ENCODE measurements at places on chromosomes 2 and 18.

DNA sequence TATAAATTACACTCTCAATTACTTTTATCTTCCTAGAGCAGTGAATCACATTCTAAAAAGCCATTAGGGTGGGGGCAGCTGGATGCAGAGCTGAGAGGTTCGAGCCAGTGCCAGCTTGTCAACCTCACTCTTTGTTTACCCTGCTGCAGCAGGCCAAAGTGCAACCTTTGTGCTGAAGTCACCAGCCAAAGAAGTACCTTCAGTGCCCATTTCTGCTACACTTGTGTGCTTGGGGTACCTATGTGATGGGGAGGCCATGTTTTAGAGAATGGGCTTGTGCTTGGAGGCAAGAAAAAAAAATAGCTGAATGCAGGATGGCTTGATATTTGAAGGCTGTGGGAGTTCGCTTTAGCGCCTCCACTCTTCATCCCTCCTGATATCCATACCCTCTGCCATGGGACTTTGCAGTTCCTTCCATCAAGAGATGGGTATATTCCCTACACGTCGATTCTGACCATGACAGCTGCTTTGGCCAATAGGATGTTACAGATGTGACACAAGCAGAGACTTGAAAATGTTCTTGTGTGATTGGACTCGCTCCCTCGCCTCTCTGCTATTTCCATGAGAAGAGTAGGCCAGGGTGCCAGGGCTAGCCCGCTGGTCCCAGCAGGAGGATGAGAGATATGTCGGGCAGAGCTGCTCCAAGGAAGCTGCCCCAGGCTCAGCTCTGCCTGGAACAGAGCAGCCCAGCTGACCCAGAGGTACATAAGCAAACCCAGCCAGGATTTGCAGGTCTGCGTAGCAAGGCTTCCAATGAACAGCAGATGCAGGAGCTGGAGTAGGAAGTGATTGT, 12.7 kb upstream of the FZD5 start:
- DNase-seq: no peak

- DNase-seq: no peak
These were observed 23.4 kb downstream of the ZNF516 start for GRCh38 chr18:76471593-76471992.

DNA sequence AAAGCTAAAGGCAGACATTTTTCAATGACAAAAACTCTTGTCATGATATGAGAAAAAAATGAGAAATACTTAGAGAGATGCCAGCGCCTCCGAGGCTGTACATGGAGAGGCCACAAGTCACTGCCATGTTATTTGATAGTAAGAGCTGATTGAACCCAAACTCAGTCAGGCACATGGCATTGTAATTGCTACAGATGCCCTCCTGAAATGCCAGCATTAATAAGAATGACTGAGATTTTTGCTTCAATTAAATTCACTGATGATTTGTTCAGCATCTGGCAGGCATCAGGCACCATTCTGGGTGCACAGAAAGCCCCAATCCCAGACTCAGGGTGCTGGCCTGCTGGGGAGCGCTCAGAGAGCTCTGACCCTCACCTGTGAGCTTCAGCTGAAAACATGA, 129.0 kb upstream of the PXDN start:
- no peak for DNase-seq

DNA sequence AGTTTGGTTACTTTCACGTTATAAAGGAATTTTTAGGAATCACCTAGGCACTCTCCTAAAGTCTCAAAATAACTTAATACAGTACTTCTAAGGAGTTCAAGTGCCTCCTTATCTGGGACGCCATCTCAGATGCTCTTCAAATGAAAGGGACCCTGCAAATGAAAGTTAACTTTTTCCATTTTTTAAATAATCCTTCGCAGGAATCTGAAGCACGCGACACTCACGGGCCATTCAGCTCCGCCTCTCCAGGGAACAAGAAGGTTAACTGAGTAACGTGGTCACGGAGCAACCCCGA, 537 bp upstream of the ZC3H15 start:
- DNase-seq: no peak

- DNase-seq: no peak
These were observed 421.4 kb upstream of the SALL3 start for GRCh38 chr18:78558101-78558810.

All from hematopoietic multipotent progenitor cell treated with erythropoietin and hydrocortisone succinate and interleukin-3 and kit ligand, for 17 days (in vitro differentiated cells).